Hypothalamus (tissue), 51 donors: ENCODE measurements at places on chromosomes 12 and 14.

DNA sequence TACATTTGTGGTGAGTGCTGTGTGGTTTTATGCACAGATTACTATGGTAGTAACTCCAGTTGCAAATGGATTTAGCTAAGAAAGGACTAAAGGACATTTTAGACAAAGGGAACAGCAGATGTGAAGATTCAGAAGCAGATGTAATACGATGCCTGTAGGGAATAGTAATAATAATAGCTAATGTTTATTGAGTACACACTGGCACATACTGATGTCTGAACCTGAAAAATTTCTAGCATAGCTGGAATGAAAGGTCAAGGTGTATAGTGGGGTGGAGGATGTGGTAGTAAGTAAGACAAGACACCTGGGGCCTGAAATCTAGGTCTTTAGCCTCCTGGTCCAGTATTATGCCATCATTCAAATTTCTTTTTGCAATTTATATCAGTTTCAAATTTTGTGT is 54.3 kb upstream of the LRTM2 start:
- no peak for DNase-seq

DNA sequence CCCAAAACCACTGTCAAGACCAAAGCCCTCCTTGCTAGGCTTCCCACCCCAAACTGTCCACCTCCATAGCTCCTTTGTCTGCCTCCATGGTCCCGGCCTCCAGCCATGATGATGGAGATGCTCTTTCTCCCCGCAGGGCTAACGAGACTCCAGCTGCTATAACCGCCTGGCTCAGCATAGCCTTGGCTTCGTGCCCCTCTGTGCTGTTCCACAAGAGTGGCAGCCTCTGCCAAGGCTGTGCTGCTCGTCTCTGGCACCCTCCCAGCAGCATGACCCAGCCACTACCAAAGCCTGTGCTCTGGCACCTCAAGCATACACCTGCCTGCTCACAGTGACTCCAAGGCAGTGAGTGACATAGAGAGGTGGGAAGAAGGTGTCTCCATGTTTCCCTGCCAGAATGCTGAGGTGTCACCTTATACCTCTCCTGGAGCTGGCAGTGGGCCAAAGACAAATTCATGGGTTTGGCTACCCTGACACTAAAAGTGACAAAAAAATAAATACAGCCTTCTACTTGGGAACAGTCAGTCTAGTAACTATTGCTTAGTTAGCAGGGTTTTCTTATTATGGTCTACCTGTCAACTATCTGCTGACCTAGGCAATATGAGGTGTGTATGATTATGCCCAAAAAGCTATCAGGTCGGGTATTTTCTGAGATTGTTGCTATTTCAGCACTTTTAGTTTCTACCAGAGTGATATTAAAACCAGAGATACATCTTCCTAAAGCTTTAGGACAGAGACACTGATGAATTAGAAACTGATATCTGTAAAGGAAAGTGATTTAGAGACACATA is 16.1 kb upstream of the KRT73 start:
- peak; percentile 45 for DNase-seq

- DNase-seq, result no peak
Measured at GRCh38 chr14:106681568-106681967, 1155.2 kb downstream of the TMEM121 start.

DNA sequence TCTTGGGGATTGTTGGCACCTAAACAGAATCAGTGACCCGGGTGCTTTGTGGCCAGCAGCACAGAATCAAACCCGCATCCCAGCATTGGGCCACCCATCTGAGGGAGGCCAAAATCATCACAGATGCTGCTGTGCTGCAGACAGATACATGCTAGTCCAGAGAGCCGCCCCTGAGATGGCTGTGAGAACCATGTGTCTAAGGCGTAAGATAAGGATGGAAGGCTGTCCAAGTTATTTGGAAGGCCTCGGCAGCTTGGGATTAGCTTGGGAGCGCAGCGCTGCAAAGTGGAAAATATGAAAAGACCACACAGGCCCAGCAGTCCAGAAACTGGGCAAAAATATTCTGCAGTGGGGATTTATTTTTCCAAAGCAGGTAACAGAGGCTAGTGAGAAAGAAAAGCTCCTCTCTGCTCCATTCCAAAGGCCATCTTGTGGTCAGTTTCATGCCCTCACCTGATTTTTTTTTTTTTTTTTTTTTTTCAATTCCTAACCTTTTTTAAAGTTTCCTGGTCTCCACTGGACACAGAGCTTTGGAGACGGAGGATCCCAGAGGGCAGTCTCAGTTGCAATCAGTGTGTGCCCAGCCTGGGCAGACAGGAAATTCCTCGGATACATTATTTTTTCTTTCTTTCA is 178.9 kb upstream of the BCL2L14 start:
- DNase-seq, result no peak

GRCh38 chr12:14957551-14958168 is 3.7 kb downstream of the ARHGDIB start:
- DNase-seq, result no peak

DNA sequence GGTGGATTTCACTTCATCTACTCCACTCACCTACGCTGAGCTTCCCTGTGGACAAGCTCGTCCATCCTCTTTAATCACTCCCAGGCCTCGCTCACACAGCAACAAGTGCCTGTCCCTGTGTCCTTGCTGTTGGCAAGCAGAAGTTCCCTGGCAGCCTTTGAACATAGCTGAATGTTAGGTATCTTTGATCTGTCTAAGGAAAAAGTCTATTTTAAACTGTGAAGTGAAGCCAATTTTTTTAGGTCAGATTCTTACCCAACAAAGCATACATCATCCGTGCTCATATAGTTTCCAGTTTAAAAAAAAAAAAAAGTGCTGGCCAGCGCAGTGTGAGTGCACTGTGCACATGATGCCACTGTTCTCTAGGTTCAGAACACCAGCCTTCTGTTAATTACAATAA is 36.3 kb downstream of the PPP2R5C start:
- no peak for DNase-seq

- DNase-seq, result no peak
Measured at GRCh38 chr12:53115112-53115890, 12.0 kb downstream of the SOAT2 start.

DNA sequence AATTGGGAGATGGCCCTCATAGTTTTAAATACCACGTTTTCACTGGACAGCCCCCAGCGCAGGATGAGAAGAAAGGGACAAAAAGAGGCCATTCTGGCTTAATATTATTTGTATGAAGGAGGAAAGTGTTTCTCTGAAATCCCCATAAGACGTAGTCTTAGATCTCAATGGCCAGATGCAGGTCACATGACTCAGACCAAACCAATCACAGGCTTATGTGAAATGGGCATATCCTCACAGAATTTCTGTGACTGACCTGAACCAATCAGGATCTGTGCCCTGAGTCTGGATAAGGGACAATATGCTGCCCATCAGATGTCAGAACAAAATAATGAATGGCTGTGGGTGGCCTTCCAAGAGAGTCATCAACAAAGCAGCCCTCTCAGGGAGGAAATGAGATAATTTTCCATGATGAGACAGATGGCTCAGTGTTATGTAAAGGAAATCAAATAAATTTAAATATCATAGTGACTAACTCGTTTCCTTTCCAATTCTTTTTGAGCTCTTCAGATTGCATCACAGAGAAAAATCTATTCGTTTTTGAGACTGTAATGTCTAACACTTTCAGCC is 1009.5 kb upstream of the TMEM132C start:
- no peak for DNase-seq

DNA sequence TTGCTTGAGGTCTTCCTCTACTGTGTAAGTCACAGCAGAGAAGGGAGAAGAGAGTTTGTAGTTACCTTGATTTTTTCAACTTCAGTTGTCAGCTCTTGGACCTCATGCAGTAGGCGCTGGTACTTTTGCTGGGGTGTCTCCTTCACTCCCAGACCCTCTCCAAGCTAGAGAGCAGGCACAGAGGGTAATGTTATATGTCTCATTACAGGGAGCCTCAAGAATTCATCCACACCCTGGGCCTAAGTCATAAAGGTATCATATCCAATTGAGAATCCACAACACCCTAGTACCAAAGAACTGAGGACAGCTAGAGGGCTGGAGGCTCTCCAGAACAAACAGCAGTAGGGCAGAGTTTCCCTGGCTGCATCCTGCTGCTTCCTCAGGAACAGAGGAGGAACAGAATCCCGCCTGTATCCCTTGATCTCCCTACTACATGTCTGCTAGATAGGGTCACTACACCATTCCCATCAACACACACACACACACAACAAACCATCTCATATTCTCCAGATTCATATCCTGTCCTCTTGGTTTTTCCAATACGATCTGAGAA is 11.9 kb downstream of the DCTN2 start:
- no peak for DNase-seq

GRCh38 chr14:21734457-21735074 is 60.9 kb upstream of the OR4E1 start:
- DNase-seq, result no peak

GRCh38 chr12:102421802-102422583 is 58.4 kb downstream of the IGF1 start:
- no peak for DNase-seq

DNA sequence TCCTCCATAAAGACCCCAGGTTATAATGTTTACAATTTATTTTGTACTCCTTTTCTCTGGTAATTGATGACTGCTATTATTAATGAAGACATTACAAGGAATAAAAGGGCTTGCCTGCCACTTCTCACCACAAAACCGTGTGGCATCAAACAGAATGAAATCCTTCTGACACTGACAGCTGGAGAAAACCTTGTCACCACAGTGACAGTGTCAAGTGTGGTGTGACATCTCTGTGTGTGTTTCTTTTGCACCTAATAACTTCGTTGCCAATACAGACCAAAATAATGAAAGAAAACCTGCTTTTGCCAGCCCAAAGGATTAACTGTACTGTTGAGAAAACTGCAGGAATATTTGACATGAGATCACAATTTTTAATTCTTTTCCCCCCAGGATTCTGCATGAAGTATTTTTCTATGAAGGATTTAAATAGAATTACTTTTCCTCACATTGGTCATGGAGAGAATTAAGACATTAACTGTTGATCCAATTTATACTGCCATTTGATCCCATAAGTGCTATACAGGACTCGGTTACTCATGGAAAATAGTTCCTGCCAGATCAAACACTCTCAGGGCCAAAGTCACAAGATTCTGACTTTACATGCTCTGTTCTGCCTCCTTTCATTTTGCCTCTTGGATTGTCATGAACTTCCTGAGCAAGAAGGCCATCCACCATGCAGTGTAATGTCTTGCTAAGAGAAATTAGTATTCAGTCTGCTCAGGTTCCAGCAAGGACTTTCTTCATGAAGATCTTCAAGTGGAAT is 60.4 kb upstream of the IFNG-AS1 start:
- DNase-seq, result no peak
